ENCODE measurements at places on chromosomes 4 and X.
A peak's percentile ranks its signal among the peaks of the same experiment; 100 is the strongest.

GRCh38 chr4:3248811-3249661 is at the start of gene MSANTD1:
Gene MSANTD1, plus strand, starts transcription at chr4:3249159. Its CDS starts 64 bp downstream, at chr4:3249223.
- no peak for DNase-seq

DNA sequence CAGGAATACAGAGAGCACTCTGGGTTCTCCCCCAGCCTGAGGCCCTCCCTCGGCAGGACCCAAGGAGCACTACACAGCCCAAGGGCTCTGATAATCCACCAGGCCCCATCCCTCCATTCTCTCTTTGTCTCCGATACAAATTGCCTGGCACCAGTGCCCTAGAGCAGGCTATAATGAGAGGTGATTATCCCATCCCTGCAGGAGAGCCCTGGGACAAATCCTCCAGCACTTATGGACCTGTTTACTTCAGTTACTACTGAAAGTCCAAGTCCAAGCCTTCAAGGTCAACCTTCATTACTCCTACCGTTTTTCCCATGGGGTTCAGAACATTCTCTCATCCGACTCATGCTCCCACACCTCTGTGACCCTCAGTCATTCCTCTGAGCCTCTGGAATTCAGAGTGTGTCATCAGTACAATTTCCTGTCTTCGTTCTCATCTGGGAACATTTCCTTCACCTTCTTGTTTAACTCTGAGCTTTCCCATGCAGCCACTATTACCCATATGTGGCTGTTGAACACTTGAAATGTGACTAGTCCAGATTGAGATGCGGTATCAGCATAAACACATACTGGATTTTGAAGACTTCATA is 299.0 kb downstream of the RAPGEF2 start:
- no peak for DNase-seq

DNA sequence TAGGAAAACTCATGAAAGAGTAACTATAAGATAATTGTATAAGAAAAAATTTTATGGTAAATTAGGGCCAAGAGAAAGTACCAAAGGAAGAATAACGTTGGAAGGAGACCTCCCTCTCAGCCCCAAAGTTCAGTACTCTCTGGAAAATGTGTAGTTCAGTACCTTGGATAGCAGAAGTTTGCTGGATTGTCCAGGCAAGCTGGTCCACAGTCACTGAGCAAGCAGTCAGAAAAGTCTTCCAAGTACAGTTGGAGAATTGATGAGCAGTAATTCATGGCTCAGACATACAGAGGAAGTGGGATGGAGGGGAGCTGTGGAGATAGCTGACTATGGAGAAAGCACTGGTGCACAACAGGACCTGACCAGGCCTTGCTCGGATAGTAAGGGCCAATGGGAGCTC is 598.2 kb upstream of the NDST4 start:
- no peak for DNase-seq

DNA sequence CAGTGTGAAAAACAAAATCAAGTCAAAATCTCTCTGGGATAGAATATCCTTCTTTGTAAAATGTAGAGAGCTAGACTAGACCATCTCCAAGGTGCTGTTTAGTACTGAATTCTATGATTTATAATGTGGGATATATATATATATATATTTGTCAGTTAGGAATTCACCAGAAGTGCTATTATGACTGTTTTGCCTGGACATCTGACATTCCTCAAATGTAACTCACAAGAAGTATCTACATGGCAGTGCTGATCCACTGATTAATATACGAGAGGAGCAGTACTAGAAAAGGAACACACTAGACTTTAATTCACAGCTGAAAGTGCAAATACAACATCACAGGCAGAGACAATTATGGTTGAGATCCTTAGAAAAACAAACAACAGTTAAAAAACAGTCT is 208.9 kb downstream of the GBA3 start:
- no peak for DNase-seq

GRCh38 chr4:107579099-107579498 is 140.9 kb downstream of the PAPSS1 start:
- peak; percentile 34 for DNase-seq

DNA sequence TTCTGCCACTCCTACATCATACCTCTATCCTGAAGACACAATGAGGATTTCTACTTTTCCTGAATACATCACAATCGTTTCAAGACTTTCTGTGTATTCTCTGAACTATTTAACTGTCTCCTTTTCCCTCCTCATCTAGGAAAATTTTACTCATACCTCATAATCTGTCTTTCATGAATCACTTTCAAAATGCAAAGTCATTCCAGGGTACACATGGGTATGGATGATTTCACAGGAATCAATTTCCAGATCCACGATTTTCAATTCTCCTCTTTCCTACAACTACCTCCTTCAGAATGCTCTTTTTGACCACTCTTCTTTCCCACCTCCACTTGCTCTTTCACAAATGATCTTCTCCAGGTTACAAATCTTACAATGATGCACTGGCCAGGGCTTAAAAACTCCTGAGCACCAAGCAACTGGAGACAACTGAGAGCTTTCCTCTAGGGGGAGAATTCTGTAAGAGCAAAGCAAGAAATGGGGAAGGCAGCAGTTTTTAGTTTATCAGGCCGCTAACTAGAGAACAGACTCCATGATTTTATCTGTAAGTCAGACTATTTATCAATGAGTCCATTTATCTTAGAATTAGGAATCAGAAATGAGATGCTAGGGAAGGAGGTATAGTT is 116.4 kb downstream of the PPP3CA start:
- DNase-seq, result no peak

DNA sequence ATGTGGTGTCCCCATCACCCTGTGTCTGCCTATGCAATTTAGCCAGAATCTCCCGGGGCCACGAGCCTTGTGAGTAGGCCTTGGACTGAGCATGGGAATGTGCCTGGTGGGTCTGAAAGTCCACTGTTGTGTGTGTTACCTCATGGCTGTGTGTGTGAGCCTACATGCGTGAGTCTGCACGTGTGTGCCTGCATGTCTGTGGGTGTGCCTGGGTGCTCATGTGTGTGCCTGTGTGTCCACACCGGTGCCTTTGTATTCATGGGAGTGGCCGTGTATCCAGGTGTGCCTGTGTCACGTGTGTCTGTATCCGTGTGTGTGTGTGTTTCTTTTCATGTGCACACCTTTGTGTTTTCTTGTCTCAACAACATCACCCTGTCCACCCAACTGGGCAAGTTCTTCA is 14.2 kb downstream of the ATP5ME start:
- no peak for DNase-seq

- no peak for DNase-seq
Observed at GRCh38 chr4:139503622-139504166, 49.8 kb downstream of the RAB33B start.

DNA sequence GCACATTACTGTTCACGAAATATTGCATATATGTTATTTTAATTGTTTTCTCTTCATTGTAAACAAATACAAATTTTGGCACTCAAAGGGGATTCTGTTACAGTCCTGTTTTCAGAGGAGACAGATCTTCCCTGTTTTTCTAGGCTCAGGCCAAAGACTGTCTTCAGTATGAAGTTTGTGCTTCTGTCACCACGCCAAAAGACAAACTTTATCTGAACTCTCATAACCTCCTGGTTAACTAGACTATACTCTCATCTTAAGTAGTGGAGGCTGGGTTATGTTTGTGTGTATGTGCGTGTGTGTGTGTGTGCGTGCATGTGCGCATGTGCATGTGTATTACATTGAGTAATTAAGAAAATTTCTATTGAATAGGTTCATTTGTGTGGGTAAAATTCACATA is 676.8 kb upstream of the HS3ST1 start:
- DNase-seq, result no peak

DNA sequence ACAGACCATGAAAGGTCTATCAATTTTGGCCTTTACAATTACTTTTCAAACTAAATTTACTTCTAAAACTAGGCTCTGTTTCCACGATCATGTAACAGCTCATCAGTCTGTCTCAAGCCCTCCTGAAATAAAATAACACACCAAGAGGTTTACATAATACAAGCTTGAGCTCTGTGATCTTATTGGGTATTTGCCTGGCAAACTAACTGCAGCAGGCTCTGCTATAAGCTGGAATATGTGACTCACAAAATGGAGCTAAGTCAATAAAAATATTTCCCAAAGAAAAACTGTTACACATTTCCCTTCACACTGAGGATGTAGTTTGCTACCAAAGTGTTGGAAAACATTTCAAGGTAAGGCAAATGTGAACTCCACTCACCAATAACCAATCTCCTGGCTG is 94.7 kb upstream of the GPM6B start:
- DNase-seq, result no peak

- DNase-seq, result no peak
Observed at GRCh38 chrX:153333266-153333665, 687 bp upstream of the ZNF275 start.

DNA sequence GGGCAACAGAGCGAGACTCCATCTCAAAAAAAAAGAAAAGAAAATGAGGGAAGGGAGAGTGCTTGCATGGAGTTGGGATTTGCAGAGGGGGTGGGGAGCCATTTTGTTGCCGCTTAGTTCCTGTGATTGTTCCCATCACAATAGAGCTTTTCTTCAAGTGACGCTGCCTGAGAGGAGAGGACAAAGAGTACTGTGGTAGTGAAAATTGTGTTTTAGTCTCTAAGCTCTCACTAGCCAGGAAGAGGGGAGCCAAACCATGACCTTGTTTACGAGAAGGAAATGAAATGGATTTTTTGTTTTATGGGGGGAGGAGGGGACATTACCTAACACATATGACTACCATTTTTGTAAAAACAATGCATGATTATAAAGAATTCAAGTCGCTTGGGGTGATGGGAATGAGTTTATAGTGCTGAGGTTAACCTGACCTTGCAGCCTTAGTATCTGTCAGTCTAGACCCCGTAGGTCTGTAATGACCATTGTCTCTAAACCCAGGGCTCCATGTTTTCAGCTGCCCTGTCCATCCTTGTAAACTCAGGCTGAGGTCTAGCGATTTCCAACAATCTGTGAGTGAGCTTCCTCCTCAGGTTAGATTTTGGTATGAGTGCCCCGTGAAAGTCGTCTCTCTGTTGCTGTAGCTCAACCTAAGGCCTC is 18.8 kb downstream of the SRD5A3 start:
- DNase-seq, result no peak

DNA sequence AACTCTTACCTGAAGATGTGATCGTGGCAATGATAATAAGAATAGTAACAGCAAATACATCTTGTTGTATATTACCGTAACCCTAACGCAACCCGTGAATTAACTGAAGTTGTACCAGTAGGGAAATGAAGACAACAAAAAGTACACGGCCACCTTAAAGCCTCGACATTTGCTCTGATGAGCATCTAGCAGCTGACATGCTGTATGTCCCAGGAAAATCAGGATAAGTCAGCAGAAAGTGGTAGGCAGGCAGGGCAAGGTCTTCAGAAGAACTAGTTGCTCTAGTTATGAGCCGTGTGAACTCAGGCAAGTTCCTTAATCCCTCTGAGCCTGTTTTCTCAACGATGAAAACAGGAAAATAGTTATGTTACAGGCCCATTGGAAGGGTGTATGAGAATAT is 7.7 kb upstream of the ASB5 start:
- no peak for DNase-seq

GRCh38 chrX:134931550-134931949 is 59.2 kb upstream of the SMIM10 start:
- no peak for DNase-seq

GRCh38 chrX:141175786-141176185 is 1.1 kb downstream of the LDOC1 start:
- DNase-seq, result no peak

DNA sequence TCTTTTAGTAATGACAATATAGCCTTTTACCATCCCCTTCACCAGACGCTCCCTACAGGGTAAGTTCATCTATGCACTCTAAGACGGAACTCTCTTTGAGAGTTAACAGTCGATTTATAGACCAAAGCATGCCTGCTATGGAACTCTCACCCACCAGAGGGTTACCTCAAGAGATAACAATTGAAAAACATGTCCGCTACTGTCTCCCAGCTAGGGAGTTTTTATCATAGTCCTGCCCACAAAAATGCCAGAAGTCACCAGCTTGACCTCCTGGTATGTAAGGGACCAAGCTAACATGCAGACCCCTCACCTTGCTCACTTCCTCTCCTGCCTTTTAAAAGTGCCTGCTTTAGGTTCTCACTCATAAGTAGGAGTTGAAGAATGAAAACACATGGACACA is 16.7 kb upstream of the YTHDC1 start:
- DNase-seq, result no peak

DNA sequence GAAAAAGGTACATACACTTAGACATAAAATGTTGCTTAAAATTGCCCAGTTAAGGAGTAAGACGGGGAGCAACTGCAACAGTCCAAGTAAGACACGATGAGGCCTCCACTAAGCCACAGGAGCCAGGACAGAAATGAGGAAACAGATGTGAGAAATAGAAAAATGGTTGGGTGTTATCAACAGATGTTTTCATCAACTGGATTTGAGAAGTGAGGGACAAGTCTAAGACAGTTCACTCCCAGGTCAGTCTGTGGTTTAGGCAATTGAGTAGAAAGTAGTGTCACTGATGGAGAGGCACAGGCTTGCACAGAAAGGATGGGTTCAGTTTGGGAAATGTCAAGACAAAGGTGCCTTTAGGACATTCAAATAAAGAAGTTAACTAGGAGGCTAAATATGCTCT is 23.5 kb upstream of the PHF8 start:
- DNase-seq, result no peak

- no peak for DNase-seq
Observed at GRCh38 chrX:78452356-78452755, 124.9 kb upstream of the CYSLTR1 start.

GRCh38 chr4:152451496-152451895 is 84.4 kb downstream of the FBXW7 start:
- no peak for DNase-seq

DNA sequence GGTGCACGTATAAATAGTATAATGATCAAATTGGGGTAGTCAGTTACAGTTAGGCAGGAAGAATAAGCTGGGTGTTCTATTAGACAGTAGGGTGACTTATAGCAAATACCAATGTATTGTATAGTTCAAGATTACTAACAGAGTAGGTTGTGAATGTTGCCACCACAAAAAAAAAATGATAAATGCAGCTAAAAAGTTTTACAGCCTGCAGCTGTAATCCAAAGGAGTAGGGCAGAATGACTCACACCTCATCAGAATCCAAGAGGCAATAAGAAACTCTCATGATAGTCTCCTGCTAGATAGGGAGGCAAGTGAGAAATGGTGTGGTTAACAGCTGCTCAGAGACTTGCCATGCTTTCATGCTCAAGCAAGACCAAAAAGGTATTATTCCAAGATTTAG is 19.6 kb upstream of the TCEAL4 start:
- no peak for DNase-seq

GRCh38 chr4:67727124-67727850 is 26.3 kb upstream of the UBA6 start:
- DNase-seq, result no peak

DNA sequence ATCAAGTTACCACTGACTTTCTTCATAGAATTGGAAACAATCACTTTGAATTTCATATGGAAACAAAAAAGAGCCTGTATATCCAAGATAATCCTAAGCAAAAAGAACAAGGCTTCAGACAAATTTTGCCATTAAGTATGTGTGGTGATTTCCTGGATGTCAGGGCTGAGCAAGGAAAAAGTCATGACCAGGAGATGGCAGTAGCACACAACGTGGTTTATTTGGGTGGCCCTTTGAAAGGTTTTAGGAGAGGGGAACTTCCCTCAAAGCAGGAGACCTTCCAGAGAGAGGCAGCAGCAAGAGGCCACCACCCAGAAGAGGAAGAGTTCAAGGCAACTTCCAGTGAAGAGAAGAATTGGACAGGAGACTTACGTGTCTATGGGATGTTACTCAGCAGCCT is 18.1 kb upstream of the ZXDB start:
- no peak for DNase-seq

Data from NCI-H446 treated with DMSO at 0.1 percent for 48 hours (cell line).